ENCODE measurements at places on chromosomes 4 and X.

GRCh38 chr4:74054483-74055047, 16.1 kb upstream of the CXCL3 start:
- no peak for DNase-seq

DNA sequence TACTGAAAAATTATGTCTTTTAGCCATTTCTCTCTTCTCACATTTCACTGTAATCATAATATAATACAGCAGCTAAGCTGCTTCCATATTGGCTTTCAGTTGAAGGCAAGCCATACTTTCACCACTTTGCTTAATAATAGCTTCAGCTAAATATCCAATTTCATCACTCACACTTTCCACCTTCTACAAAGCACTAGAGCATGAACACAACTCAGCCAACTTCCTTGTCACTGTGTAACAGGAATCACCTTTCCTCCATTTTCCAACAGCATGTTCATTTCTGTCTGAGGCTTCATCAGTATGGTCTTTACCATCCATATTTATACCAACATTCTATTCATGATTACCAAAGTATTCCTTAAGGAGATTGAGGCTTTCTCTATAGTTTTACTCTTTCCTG, 219.8 kb upstream of the CTSO start:
- no peak for DNase-seq

DNA sequence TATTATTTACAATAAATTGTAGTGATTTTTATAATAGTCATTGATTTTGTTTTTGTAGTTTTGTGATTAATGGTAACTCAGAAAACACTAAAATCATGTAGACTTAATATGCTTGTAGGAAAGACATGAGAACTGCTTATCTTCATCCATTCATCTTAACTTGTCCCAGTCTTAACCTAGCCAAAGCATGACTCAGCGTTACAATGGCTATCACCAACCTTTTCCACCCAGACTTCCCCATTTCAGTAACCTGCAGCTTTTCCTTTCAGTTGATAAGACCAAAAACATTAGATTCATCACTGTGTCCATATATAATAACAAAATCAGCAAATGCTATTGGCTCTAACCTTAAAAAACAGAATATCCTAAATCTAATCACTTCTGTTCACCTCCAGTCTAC, 106.2 kb upstream of the KLF8 start:
- DNase-seq: no peak

GRCh38 chr4:19776929-19777328, 474.8 kb upstream of the SLIT2 start:
- no peak for DNase-seq

GRCh38 chr4:2442175-2442993, 23.6 kb downstream of the CFAP99 start:
- DNase-seq: no peak

Measured in SK-N-DZ (cell line).